ENCODE measurements at places on chromosomes 5 and 9.
A peak's percentile ranks its signal among the peaks of the same experiment; 100 is the strongest.

GRCh38 chr5:89816038-89816437, 593.5 kb downstream of the CETN3 start:
- peak; percentile 29 for DNase-seq

- peak; percentile 70 for DNase-seq
Observed at GRCh38 chr9:8857926-8858595, 1058.5 kb upstream of the DMAC1 start.

GRCh38 chr5:168842571-168843205, 263.5 kb upstream of the PANK3 start:
- no peak for DNase-seq

GRCh38 chr9:122526602-122527001, 491 bp downstream of the OR1N1 start:
- DNase-seq: no peak

DNA sequence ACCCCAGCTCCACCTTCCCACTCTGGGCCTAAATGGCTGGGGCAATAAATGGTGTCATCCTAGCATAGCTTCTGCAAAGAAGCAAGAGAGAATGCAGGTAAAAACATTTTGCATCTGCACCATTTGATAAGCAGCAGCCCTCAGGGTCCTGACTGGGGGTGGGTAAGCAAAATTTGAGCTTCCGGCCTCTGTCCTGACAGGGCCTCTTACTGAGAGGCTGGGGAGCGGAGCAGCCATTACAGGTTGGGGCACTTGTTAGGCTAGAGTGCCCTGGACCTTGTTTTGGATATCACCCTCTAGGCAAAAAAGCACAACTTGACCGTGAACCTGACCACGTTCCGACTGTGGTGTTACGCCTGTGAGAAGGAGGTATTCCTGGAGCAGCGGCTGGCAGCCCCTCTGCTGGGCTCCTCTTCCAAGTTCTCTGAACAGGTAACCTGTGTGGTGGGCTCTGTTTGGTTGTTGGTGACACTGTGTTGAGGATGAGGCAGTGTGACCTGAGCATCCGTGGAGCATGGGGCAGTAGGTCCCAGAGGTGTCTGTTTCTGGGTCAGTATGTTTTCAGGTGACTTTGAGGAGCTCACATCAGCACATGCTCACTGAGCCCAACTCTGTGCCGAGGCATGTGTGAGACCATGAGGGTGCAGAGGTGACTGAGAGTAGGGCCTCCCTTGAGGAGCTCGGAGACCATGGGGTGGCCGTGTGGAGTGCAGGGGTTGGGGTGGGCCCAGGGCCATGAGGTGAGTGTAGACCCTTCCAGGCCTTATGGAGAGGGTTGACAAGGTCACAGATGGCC, 23.1 kb downstream of the USP20 start:
- DNase-seq: no peak

DNA sequence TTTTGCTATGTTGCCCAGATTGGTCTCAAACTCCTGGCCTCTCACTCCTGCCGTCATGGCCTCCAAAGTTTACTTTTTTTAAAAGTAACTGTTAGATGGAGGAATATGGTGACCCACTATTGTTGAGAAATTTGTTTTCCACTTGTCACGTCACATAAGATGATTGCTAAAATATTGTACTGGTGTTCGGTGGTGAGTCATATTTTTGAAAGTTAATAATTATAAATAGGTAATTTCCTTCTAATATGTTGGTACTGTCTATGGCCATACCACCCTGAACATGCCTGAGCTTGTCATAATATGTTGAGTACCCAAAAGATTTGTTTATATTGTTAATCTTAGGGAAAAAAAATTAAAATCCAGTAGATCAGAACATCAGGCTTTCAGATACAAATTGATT, 22.6 kb downstream of the RMI1 start:
- DNase-seq: no peak

GRCh38 chr9:78866207-78867132, 569.5 kb downstream of the PSAT1 start:
- no peak for DNase-seq

GRCh38 chr5:103475629-103476240, 86.9 kb downstream of the NUDT12 start:
- no peak for DNase-seq

GRCh38 chr5:127088251-127088650, 14.9 kb upstream of the C5orf63 start:
- no peak for DNase-seq
